Activated CD8-positive, alpha-beta memory T cell treated with anti-CD3 and anti-CD28 coated beads, Interleukin-2, amount 50 U/mL, for 4 hours (primary cell): ENCODE measurements at places on chromosomes 6 and 20.

DNA sequence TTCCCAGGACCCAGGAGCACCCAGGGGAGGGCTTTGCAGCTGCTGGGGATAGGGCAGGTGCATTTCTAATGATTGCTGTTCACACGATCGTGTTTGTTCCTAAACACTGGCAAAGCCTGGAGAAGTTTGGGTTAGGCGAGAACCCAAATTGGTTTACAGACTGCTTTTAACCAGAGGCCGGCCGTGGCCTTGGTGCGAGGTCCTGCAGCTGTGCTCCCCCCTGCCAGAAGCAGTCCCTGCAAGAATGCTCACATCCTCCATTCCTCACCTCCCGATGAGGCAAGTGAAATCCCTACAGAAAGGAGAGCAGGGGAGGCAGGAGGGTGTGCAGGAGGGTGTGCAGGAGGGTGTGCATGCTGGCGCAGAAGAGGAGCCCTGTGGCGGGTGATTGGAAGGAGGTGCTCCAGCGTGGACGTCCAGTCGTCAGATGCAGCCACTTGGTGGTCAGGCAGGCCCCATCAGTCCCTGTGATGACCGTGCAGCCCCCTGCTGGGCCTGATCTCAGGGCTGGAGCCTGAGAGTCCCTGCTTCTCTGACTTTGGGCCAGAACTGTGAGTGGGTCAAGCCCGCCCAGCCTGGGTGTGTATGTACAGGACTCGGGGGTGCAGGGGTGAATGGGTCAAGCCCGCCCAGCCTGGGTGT, 55.7 kb upstream of the FRMD1 start:
- DNase-seq: no peak

DNA sequence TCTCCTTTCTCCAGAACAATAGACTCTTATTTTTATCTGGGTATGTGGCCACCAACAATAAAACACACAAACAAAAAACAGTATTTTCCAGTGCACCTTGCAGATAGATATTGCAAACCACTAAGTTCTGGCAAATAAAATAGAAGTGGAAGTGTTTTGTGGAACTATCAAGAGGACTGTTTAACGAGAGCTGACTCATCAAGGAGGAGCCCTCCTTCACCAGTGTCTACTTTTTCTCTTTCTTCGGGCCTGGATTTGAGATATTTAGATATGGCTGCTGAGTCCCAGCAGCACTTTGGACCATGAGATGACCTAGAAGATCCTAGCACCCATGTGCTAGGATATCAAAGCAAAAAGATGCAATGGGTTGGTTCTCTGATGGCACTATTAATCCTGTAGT, 154.7 kb downstream of the AIG1 start:
- DNase-seq: no peak

DNA sequence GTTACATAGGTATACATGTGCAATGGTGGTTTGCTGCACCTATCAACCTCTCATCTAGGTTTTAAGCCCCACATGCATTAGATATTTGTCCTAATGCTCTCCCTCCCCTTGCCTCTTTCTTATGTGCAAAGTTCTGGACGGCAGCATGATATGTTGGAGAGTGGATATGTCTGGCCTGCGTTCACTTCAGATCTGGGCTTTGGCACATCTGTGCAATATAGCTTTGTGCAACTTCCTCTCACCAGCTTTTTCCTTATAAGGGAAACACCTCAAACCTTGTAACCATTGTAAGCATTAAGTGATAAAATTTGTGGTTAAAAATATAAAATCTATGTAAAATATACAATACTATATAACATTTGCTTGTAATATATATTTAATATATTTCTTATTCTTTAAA, 288.0 kb downstream of the PHACTR1 start:
- DNase-seq: no peak

- no peak for DNase-seq
Measured at GRCh38 chr6:83702749-83703148, 6.2 kb downstream of the SNAP91 start.

DNA sequence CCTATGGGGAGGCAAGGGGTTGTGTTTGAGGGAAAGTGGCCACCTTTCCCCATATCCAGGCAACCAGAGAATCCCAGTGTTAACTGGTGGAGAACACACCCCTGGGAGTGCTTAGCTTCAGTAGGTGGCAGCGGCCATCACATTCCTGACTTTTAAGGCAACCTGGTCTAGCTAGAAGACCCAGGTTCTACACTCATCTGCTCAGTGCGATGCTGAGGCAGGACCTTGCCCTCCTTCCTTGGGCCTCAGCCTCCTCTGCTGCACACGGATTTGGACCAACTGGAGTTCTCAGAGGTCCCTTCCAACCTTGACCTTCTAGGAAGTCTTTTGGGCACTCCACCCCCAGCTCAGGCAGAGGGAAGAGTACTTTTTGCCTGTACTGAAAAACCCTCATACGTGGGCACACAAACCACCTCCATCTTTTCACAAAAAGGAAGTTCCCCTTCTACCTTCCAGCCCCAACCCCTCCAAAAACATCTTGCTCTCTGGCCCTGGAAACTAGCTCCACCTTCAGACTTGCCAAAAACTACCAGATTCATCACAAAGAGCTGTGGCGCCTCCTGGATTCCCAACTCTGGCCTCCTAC, 2.9 kb downstream of the CCND3 start:
- DNase-seq: no peak

DNA sequence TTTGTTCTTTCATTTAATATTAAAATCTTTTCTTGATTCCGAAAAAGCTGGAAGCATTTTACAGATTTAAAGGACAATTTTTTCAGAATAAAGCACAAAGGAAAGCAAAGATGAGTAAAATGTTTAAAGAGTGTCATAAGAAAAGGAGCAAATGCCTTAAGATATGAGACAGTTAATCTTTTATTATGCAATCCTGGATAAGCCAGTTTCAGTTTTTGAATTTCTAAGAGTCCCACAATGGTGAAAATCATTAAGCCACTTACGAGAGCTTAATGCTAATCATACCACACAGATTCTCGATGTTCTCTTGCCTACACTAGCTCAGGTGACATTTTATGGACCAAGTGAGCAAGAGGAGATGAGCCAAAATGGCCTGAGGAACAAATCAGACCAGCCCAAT, 103.7 kb upstream of the RNF217 start:
- no peak for DNase-seq

- no peak for DNase-seq
Measured at GRCh38 chr6:40244699-40245098, 310.4 kb upstream of the MOCS1 start.

GRCh38 chr6:112269114-112269513, 14.7 kb upstream of the LAMA4 start:
- no peak for DNase-seq

- DNase-seq: peak; percentile 89
Measured at GRCh38 chr20:3795511-3796468, at the start of gene CDC25B. CDC25B (plus strand) TSS chr20:3796310; CDS start chr20:3796532, 222 bp downstream.

DNA sequence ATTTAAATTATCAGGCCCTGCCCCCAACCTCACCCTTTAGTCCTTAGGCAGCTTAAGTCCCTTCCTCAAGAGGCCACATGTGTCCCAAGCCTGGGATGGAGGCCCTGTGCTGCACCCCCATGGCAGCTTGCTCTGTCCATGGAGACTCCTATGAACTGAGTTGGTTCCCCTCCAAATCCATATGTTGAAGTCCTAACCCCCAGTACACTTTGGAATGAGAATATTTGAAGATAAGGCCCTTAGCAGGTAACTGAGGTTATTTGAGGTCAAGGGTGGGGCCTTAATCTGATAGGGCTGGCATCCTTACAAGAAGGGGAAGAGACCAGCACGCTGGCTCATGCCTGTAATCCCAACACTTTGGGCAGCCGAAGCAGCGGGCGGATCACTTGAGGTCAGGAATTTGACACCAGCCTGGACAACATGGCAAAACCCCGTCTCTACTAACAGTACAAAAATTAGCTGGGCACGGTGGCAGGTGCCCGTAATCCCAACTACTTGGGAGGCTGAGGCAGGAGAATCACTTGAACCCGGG, 6.7 kb upstream of the BEND3 start:
- no peak for DNase-seq

DNA sequence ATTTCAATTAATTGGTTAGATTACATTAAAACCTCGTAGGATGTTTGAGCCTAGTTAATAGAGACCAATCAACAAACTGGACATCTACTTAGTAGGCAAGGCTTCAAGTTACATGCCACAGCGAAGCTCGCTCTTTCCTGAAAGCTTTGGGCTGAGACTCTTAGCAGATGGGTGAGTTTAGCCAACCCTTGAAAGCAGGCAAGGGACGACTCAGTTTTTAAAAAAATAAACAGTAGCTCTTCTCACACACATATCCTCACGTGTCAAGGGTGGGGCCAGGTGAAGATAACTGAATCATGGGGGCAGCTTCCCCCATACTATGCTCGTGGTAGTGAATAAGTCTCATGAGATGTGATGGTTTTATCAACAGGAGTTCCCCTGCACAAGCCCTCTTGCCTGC, 775 bp downstream of the MTFR2 start:
- no peak for DNase-seq

GRCh38 chr6:105909106-105909505, 177.0 kb upstream of the PRDM1 start:
- DNase-seq: no peak

DNA sequence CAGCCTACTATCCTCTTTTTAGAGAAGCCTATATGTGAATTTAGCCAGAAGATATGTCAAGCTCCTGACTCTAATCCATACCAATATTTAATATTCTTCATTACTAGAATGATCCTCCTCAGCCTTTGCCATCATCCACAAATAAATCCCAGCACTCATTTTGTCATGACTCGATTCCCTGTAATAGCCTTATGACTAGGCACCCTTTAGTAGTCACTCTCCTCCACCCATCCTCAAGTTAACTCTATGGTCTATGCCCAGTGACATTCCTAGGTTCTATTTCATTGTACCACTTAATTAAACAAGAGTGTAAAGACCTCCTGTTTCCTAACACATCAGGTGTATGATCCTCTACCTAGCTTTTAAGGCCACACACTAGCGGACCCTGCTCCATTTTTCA, 450.4 kb upstream of the CITED2 start:
- no peak for DNase-seq

- peak; percentile 77 for DNase-seq
Measured at GRCh38 chr6:43667245-43668150, 20.1 kb downstream of the MRPS18A start.

DNA sequence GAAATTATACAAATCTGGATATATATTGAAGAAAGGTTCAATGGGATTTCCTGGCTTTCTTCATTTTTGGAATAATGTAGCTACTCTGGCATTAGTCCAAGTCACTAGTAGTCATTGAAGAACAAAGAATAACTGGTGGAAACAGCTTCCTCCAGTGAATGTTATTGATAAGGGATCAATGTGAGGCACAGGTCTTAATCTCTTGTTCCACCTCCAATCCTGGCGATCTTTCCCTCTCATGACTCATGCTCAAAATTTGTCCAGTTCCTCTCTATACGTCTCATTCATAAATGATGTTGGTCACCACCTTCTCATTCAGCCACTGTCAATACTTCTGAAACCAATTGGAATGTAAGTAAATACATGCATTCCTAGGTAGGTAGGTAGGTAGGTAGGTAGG, 185.0 kb upstream of the BMP2 start:
- DNase-seq: no peak

- no peak for DNase-seq
Measured at GRCh38 chr20:35472209-35472608, 16.8 kb downstream of the CEP250 start.

DNA sequence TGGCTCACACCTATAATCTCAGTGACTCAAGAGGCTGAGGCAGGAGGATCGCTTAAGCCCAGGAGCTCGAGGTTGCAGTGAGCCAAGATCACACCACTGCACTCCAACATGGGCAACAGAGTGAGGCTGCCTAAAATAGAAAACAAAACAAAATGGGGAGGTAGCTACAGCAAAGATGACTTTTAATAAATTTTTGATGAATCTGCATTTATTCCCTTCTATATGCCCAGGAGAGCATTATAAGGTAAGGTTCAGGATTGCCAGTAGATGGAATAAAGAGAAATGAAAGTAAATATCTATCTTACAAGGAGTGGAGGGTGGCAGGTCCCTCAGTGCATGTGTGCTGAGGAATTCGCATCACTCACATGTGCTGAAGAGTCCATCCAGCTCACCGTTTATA, 24.2 kb downstream of the UNC5CL start:
- no peak for DNase-seq

- DNase-seq: no peak
Measured at GRCh38 chr6:150129616-150130505, 13.0 kb upstream of the PPP1R14C start.

DNA sequence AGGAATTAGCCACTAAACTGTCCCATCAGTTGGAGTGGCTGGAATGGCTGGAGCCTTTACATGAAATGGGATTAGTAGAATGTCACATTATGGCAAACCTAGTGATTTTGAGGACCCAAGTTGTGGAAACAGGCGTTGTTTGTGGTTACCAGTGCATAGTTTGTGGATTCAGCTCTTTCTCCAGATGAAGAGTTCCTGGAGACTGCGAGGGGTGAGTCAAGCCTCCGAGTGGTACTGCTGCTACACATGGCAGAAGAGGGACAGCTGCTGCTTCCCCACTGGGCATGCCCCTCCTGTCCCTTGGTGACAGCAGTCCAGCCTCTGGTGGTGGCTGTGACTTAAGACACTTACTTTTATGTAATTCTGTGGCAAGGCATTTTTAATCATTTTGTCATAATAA, 94.2 kb upstream of the SCP2D1 start:
- DNase-seq: no peak

- DNase-seq: no peak
Measured at GRCh38 chr6:9412951-9413559, 977.7 kb upstream of the SLC35B3 start.
